ENCODE measurements at places on chromosomes 4 and X.

DNA sequence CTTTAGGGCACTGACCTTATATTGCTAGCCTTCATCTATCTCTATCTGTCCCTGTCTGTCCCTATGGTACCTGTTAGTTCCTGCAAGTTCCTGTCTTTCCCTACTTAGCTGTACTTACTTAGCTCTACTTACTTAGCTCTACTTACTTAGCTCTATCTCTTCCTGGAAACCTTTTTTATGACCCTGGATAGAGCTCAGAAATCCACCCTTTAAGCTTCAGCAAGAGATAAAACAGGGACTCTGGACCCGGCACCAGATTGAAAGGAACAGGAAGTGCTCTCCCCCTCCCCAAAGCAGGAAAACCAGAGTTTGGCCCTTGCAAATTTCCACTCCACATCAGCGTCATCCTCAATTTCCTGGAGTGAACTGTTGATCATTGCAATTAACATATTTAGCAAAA, 12.3 kb upstream of the IL9R start:
- no peak for DNase-seq

DNA sequence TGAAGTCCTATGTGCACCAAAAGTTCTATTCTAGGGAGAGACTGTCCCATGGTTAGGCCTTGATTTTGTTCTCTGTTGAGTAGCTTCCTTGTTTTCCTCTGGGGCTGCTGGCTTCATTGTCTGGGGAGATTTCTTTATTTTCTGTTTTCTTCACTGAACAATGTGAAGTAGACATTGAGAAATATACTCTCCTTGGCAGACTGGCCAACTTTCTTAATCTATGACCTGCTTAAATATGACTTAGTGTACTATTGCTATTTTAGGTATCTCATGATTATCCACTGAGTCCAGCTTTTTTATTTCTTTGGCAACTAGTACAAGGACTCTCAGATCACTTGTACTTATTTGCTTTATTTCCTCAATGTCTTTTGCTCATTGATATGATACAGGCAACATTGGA, 1594.6 kb downstream of the ARAP2 start:
- no peak for DNase-seq

DNA sequence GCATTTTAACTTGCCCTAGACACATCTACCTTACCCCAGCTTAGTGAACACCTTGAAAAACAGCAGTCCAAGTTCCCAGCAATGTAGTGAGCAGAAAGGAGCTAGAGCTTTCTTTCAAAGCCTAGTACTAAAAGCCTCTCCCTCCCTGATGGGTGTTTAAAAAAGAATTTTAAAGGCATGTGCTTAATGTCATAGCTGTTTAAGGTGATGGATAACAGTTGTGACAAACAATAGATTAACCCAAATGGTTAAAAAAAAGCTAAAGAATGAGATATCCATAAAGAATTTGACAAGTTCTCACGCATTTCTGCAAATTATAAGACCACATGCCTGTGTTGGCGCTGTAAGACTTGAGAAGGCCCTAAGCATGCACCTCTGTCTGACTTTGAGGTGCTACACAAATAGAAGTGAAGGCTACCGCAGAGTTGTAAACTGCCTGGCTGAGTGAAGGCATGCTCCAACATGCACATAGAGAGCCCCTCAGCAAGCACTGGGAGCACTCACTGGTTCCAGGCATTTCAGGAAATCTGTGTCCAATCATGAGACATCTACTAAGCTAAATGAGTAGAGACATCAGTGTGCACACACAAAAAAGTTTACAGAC, 94.0 kb downstream of the PHF8 start:
- DNase-seq: no peak

GRCh38 chr4:20617678-20618396, 82.4 kb upstream of the PACRGL start:
- DNase-seq: no peak

- DNase-seq: no peak
Measured at GRCh38 chr4:189117426-189117825, 823.2 kb upstream of the FRG1 start.

- no peak for DNase-seq
Measured at GRCh38 chr4:34935739-34936138, 1308.6 kb downstream of the ARAP2 start.

- DNase-seq: no peak
Measured at GRCh38 chr4:26952891-26953290, 92.2 kb downstream of the STIM2 start.

DNA sequence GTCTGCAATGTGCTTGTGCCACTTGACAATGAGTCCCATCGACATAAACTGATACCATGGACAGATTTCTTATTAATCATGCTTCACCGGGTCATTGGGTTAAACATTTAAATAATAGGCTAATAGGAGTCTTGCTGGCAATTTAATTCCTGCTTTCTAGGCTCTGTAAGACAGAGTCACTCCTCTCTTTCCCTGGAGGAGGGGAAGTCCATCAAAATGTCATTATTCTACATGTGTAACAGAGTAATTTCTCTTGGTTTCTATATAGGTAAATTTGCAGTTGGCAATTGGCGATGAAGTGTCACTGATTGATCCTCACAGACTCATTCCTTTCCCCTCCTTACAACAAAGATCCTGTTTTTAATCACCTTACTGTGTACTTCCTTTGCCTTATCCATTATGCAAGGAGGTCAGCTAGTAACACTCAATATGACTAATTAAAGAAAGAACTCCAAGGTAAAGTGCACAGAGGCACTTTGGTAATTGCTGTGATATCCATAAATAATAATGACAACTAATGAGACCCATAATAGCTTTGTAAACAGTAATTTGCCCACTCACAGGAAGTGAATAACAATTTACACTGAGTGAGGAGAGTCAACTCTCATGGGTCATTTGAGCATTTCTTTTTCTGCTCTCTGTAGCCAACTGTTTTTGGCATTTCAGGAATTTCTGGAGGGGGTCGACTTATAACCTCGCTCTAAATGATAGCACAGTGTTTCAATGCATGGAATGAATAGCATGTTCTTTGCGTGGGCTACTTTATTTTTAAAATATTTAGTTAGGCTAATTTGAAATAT, 184.0 kb downstream of the UGT8 start:
- DNase-seq: no peak

- DNase-seq: no peak
Measured at GRCh38 chrX:112341598-112341997, 259.0 kb upstream of the TRPC5 start.

Measured in activated T-helper 1 cell treated with anti-CD3 and anti-CD28 coated beads, Interleukin-2, amount 50 U/mL, for 16 hours (primary cell).